Activated T-helper 9 cell treated with anti-CD3 and anti-CD28 coated beads, Interleukin-2, amount 50 U/mL, for 16 hours (primary cell): ENCODE measurements at places on chromosomes 7 and 10.

GRCh38 chr10:67602268-67602950, 93.6 kb downstream of the CTNNA3 start:
- DNase-seq, result no peak

DNA sequence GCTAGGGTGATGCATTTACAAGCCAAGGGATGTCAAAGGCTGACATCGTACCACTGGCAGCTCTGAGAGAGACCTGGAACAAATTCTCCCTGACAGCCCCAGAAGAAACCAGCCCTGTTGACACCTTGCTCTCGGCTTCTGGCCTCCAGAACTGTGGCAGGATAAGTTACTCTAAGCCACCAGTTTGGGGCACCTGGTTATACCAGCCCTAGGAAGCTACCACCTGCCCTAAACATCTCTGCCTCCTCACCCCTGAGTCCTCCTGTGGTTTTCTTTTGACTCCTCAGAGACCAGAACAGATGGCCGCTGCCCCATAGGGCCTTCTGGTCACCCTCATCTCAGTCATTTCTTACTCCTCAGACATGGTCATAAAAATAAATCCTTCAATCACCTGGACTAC, 107.4 kb downstream of the CPXM2 start:
- no peak for DNase-seq

- no peak for DNase-seq
Measured at GRCh38 chr7:143492043-143492471, 14.4 kb downstream of the TAS2R41 start.

DNA sequence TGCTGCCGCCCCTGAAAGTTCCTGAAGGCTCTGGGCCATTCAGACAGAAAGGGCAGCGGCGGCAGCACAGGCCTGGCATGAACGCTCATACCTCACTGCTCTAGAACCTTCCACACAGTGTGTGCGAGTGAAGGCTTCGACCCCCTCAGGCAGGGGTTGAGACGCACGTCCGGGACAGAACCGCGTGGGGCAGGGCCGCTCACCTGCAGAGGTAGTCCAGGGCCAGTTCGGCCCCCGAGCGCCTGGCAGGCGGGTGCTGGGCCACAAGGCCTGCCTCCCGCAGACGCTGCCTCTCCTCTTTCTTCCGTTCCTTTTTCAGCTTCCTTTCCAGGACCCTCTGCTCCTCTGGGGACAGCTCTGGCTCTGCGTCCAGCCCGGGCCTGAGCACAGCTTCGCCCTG, 26.8 kb downstream of the CYP2W1 start:
- no peak for DNase-seq

GRCh38 chr10:129524936-129525335, 57.9 kb downstream of the MGMT start:
- DNase-seq, result no peak

GRCh38 chr10:6310977-6311376, 108.2 kb downstream of the PFKFB3 start:
- no peak for DNase-seq

DNA sequence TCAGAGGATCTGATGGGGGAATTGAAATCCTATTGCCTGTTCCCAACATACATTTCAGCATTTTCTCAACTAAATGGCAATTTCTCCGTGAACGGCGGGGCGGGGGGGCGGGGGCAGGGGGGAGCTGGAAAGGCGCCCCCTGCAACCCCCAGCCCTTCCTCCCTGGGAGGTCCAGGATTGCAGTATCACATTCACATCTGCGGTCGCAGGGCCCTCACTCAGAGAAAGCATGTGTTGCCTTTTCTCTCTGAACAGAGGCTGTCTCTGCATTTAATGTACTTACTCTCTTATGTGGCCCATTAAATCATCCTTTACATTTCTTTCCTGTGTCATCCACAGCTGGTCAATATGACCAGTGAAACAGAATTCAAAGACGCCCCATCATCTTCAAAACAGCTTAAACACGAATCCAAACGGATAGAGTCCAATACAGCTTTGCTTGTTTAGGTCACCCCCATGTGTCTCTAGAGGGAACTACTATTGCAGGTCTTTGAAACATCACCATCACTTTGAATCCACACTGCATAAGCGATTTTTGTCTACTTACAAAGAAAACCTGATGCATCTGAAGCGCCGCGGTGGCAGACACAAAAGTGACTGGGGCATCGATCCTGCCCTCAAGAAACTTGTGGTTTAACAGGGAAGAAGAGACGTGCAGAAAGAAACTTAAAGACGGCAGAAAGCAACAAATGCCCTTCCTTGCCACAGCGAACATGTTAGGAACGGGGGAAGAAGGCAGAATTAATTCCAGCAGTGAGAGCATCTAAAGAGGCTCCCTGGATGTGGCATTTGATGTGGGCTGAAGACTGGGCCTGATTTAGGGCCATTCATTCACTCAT, 17.0 kb upstream of the ECHDC3 start:
- DNase-seq, result no peak

GRCh38 chr7:155586843-155587440, 40.6 kb upstream of the CNPY1 start:
- DNase-seq, result no peak

DNA sequence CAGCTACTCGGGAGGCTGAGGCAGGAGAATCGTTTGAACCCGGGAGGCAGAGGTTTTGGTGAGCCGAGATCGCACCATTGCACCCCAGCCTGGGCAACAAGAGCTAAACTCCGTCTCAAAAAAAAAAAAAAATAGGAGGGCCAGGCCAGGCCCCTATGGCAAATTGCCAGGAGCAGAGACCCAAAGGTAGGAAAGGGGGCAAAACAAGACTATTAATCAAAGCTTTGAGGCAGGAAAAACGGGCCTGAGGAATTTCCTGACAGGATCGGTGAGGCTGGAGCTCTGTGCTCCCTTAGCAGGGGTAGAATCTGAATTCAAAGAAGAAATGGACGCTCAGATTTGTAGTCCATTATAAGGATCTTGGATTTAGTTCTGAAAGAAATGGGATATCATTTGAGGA, 2.8 kb upstream of the VOPP1 start:
- no peak for DNase-seq

- DNase-seq, result no peak
Measured at GRCh38 chr10:46520381-46520780, 36.1 kb downstream of the GPRIN2 start.

DNA sequence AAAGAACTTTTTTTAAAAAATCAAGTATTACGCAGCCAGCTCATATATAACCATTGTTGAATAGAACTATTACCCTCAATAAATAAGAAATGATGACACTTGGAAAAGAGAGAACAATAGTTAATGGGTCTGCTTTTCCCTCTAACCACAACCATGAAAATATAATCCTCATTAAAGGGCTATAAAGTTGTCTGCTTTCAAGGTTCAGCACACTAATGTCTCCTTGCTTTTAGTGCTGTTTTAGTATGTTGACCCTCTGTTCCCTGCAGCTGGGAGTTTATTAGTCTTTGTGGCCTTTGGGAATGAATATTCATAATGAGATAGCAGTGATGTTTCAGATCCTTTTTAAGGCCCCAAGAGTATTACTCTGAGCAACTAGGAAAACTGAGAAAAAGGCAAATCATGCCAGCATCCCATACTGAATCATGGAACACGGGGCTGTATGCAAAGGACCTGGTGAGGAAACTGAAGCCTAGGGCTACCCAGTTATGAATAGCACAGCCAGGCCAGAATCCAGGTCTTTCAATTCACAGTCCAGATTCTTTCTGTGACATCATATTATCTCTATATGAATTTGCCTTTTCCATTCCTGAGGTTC, 332.0 kb upstream of the LRGUK start:
- DNase-seq, result no peak

GRCh38 chr10:59627366-59628018, 82.2 kb downstream of the SLC16A9 start:
- DNase-seq, result no peak

DNA sequence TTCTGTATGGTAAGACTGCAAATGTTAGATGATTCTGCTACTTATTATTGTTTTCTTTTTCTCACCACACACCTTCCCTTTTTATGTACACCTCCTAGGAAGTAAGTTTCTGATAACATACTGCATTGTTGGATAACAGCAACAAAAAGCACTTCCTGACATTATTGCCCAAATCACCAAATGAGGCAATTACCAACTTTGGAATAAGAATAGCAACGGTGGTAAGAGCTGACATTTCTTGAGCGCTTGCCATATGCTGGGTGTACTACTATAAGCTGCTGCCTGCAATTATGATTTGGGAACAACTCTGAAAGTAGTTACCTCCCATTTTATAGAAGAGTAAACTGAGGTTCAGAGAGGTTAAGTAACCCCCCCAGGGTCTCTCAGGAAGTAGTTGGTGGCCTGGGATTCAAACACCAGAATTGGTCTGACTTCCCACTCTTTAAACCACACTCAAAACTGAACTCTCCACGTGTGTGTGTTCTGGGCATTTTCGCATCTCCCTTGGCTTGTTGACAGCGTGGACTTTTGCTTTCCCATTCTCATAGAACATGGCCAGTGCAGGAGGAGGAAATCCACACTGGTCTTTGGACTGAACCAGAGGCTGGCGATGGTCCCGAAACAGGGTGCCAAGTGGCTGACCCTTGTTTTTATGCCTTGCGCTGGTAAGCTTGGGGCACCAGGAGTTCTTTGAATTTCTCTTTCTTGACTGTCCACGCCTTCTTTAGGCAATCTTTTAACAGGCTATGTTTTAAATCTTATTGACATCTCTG, 71.4 kb downstream of the TCF7L2 start:
- DNase-seq, result no peak

- DNase-seq, result no peak
Measured at GRCh38 chr10:34183016-34183796, 631.9 kb downstream of the PARD3 start.

- no peak for DNase-seq
Measured at GRCh38 chr7:156036153-156036552, 223.9 kb upstream of the SHH start.

DNA sequence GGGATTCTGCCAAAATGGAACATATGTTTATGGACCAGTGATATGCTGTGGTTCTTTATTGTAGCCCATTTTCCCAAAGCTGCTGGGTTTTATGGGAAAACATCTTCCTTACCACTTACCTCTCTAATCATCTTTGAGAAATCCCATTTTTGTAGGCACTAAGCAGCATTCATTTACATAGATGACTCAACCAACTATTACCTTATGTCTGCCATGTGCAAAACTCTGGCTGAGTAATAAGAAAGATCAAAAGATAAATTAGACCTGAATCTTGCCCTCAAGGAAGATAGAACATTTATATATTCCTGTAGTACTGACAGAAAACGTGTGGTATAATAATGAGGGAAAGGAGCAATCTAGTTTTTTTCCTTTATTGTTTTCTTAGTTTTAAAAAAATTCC, 24.3 kb downstream of the CBLL1 start:
- no peak for DNase-seq

- no peak for DNase-seq
Measured at GRCh38 chr10:117136391-117136975, 1.6 kb downstream of the VAX1 start.

GRCh38 chr7:43647673-43648472, 65.0 kb downstream of the STK17A start:
- DNase-seq, result peak; percentile 24

DNA sequence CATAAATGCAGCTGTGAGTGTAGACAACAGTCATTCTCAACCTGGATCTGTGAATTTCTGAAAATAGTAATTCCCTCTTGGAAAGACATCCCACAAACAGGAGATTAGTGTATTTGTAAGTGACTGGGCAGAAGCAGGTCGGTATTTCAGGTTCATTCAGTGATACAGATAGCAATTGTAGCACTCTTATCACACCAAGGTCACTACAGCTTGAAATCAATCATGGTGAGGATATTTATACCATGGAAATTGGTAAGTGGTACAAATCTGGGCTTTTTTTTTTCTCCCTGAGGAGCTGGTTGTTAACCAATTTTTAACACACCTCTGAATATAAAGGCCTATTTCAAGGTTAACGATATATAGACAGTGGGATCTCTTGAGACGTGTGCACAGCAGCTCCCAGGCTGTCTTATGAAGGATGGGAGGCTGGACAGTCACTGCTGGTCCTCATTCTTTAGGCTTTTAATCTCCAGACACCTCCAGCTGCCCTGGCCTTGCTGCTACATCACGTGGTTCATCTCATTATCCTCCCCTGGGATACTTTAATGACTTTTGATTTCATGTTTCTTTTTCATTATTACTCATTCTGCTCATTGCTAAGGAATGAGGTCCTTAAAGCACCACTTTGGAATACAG, 87.1 kb downstream of the ITGA8 start:
- no peak for DNase-seq

- DNase-seq, result no peak
Measured at GRCh38 chr7:150982351-150982750, 4.2 kb upstream of the KCNH2 start.

GRCh38 chr10:98272245-98272644, 4.3 kb upstream of the LOXL4 start:
- no peak for DNase-seq

DNA sequence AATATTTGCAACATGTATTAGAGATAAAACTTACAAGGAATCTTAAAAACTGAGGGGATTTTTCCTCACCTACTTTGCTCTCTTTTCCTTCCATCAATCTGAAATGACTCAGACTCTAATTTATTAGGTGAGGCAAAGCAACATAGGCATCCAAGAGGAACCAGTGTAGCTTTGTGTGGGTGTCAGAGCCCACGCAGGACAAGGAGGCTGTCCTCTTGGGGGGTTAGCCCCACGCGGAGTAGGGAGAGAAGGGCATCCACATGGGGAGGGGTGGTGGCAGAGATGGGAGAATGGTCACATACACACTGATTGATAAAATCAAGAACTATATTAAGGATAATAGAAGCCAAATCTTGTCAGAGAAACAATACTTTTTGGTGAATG, 33.8 kb upstream of the ARMS2 start:
- no peak for DNase-seq

DNA sequence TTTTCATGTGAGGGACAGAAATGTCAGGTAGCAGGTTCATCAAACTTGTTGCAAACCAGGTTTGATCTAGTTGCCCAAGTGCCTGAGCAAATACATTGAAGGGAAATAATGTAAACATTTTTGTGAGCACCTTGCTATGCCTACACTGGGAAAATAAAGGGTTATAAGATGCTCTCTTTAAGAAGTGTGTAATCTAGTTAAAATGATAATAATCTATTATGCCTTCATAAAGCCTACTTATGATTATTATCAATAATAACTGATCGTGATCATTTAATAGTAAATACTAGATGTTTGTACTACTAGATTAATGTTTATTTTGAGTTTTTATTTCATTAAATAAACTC, 1.9 kb upstream of the TMEM229A start:
- DNase-seq, result no peak

GRCh38 chr10:70886921-70887665, 1.3 kb downstream of the PCBD1 start:
- DNase-seq, result no peak

DNA sequence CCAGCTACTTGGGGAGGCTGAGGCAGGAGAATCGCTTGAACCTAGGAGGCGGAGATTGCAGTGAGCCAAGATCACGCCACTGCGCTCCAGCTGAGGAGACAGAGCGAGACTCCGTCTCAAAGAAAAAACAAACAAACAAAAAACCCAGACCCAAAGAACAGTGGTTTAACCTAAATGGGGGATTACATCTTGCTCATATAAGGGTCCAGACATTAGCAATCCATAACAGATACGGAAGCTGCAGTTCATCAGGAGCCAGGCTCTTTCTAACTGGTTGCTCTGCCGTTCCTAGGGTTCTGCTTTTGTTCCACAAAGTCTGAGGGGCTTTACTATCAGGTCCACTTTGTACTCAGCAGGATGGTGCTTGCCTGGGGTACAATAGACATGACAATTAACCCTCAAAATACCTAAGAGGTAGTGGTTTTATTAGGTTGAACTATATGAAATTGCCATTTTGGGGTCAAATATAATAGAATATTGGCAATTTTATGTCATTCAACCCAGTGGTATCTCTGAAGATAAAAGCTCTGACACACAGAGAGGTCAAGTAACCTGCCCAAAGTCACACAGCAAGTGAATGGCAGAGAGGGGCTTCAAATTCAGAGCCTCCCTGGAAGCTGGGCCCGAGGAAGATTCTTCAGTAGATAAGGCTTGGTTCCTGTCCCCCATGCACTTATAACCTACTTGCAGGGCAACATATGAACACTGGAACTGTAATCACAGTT, 21.3 kb downstream of the NYAP1 start:
- no peak for DNase-seq
